ENCODE measurements at places on chromosomes 1 and 21.
A peak's percentile ranks its signal among the peaks of the same experiment; 100 is the strongest.

GRCh38 chr1:169528215-169529067 lies 42.7 kb upstream of the SLC19A2 start:
- peak; percentile 18 for DNase-seq

DNA sequence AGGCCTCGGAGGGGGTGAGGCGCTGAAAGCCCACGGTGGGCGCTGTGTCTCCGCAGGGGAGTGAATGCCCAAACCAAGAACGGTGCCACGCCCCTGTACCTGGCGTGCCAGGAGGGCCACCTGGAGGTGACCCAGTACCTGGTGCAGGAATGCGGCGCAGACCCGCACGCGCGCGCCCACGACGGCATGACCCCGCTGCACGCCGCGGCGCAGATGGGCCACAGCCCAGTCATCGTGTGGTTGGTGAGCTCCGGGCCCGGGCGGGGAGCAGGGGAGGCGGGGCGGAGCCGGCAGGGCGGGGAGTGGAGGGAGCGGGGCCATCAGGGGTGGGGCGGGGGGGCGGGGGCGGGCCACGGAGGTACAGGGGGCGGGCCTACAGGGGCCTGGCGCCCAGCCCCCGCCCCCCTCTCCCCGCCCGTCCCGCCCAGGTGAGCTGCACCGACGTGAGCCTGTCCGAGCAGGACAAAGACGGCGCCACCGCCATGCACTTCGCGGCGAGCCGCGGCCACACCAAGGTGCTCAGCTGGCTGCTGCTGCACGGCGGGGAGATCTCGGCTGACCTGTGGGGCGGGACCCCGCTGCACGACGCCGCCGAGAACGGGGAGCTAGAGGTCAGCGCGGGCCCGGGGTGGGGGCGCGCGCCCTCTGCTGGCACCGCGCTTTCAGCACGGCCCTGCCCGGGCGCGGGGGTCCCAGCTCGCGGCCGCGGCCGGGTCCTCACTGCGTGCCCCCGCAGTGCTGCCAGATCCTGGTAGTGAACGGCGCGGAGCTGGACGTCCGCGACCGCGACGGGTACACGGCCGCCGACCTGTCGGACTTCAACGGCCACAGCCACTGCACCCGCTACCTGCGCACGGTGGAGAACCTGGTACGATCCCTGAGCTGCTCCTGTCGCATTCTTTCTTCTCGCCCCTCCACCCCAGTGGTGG lies 15.9 kb downstream of the ESPN start:
- peak; percentile 81 for DNase-seq

GRCh38 chr1:18088077-18088594 lies 19.5 kb upstream of the IGSF21 start:
- no peak for DNase-seq

- no peak for DNase-seq
Measured at GRCh38 chr1:203968761-203969160, 104.2 kb upstream of the SOX13 start.

- DNase-seq, result no peak
Measured at GRCh38 chr1:156436141-156437036, 64.2 kb downstream of the MEF2D start.

DNA sequence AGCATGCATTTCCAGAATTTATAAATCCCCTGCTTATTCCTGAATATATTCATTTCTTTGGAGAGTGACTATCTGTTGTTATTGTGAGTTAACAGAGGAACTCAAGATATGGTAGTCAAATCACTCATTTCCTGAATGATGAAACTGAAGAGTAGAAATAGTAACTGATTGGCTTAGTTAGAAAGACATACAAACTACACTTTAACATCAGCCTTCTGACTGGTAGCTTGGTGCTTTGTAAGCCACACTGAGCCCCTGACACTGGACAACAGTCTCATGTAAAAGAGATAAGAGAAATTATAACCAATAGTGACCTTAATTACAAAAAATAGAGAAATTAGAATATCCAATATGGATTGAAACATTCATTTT lies 4.8 kb downstream of the GBP7 start:
- DNase-seq, result no peak

- DNase-seq, result no peak
Measured at GRCh38 chr1:244006961-244007360, 44.1 kb upstream of the ZBTB18 start.

DNA sequence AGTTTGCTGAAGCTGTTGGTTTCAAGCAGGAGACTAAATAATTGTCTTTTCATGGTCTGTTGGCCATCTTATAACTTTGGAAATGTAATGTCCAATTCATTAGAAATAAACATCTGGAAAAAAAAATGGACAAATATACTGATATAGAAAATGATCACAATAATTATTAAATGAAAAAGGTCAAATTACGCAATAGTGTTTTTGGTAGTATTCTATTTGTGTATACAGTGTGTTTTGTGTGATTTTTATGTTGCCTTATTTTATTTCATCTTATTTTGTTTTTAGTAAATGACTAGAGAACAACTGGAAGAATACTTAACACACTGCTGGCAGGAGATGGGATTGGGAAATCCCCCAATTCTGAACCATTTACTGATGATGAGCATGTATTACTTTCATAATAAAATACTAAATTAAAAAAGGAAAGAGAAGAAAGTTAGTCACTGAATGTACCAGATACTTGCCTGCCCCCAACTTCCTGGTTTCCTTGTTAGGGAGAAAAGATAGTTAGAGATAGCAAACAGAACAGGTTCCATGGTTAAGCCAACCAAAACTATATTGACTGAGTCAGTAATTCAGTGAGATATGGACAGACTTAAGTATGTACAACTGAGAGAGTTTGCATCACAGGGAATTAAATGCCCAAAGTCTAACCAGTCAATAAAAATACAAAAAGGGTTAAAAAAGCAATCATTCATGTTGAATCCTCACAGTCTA lies 24.0 kb upstream of the SAMD13 start:
- DNase-seq, result no peak

- no peak for DNase-seq
Measured at GRCh38 chr1:55631509-55631908, 416.3 kb upstream of the USP24 start.

- no peak for DNase-seq
Measured at GRCh38 chr1:107187399-107187798, 46.6 kb downstream of the NTNG1 start.

- DNase-seq, result no peak
Measured at GRCh38 chr1:152343006-152343405, 16.8 kb downstream of the FLG2 start.

DNA sequence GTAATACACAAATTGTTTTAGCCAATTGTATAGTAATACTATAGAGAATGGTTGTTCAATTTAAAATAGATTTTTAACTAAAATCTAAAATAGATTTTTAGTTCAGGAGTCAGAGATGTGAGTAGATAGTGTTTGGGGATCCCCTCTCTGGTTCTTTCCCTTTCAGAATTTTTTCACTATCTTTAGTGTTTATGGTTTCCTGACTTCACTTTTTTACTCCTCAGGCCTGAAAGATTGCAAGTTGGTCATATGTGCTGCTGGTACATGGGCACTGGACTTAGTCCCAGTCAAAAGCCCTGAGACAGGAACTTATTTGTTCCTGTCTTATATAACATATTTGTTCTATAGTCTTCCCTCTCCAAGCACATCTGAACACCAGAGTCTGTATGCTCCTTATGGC lies 96.8 kb upstream of the ATP1B1 start:
- no peak for DNase-seq

DNA sequence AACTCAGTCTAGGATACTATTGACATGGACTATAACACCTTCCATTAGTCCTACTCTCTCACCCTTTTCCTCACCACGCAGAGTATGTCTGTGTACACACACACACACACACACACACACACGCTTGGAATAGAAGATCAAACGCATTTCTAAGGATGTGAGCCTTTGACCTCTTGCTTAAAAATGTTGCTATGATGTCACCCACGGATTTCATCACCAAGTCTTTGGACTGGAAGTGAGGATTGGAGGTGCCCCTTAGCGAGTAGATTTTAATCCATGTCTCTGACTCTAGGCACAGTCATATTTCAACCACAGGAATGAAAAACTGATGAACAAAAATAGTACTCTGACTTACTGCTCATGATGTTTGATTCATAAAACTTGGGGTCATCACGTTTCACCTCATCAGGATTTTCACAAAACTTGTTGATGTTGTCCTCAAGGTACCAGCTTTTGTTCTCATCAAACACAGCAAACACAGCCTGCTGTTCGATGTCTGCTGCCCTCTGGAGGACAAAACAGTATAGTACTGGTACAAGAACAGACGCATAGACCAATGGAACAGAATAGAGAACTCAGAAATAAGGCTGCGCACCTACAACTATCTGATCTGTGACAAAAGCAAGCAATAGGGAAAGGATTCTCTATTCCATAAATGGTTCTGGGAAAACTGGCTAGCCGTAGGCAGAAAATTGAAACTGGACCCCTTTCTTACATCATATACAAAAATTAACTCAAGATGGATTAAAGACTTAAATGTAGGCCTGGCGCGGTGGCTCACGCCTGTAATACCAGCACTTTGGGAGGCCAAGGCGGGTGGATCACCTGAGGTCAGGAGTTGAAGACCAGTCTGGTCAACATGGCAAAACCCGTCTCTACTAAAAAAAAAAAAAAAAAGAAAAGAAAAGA lies 39.9 kb downstream of the F5 start:
- DNase-seq, result peak; percentile 86

DNA sequence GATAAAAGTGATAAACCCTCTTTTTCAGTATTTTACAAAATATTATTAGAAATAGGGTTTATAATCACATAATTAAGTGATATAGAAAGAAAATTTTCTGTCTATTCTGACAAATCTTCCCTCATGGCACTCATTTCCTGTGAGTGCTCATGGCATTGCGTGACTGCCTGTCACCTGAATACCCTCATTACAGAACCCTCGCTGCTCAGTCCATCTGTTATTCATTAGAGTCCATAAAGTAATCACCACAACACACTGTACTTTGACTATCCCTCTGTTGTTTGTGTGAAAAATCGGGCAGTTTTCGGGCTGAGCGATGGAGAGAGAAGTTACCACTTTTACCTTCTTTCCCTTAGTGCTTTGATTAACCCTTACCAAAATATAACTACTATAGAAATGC lies 100.4 kb upstream of the BRINP3 start:
- no peak for DNase-seq

- peak; percentile 74 for DNase-seq
Measured at GRCh38 chr1:64320470-64320869, 117.0 kb downstream of the UBE2U start.

- peak; percentile 100 for DNase-seq
Measured at GRCh38 chr1:177209357-177209756, 38.6 kb downstream of the BRINP2 start.

- no peak for DNase-seq
Measured at GRCh38 chr1:89959719-89960118, 35.2 kb upstream of the ZNF326 start.

GRCh38 chr1:109728870-109729269 lies 12.0 kb downstream of the GSTM3 start:
- no peak for DNase-seq

GRCh38 chr1:15714406-15715136 lies 21.5 kb upstream of the SLC25A34 start:
- no peak for DNase-seq

DNA sequence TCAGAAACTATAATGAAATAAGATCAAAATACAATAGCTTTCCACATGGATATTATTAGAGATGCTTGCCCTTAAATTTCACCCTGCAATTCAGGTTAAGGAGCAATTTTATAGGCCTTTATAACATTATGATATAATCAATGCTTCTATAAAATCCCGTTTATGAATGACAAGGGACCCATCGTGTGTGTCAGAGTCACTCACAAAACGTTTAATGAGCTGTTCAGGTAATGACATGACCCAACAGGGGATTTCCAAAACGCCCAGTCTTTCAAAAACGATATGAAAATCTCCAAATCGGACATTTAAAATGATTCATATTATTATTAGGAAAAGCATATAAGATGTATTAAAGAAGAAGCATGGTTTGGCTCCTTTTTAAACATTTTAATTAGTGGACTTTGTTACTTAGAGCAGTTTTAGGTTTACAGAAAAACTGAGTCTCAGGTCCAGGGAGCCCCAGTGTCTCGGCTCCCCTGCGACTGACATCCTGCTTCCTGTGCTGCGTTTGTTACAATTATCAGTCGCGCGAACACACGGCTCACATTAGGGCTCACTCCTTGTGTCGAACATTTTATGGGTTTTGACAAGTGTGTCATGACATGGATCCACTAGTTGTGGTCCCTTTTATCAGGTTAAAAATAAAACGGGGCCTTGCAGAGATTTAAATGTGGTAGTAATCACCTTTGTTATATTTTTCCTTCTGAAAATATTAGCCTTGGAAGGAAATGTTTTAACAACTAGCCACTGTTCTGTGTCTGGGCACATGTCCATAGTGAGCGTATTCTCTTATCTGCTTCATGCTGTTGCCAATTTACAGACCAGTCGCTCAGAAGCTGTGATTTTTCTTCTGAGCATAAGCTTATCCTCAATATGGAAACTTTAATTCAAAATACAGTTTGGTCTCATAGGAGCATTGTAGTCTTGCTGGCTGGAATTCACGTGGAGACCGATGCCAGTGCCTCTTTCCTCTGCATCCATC lies 52.0 kb upstream of the POFUT2 start:
- no peak for DNase-seq

GRCh38 chr1:207752456-207752998 lies 673 bp downstream of the CD46 start:
- DNase-seq, result peak; percentile 43

DNA sequence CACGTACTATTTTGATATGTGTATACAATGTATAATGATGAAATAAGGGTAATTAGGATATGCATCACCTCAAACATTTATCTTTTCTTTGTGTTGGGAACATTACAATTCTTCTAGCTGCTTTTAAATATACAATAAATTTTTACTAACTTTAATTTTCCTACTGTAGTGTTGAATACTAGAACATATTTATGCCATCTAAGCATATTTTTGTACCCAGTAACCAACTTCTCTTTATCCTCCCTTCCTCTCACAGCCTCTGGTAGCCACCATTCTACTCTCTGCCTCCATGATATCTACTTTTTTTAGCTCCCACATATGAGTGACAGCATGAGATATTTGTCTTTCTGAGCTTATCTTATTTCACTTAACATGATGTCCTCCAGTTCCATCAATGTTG lies 468.0 kb downstream of the COL11A1 start:
- DNase-seq, result no peak

DNA sequence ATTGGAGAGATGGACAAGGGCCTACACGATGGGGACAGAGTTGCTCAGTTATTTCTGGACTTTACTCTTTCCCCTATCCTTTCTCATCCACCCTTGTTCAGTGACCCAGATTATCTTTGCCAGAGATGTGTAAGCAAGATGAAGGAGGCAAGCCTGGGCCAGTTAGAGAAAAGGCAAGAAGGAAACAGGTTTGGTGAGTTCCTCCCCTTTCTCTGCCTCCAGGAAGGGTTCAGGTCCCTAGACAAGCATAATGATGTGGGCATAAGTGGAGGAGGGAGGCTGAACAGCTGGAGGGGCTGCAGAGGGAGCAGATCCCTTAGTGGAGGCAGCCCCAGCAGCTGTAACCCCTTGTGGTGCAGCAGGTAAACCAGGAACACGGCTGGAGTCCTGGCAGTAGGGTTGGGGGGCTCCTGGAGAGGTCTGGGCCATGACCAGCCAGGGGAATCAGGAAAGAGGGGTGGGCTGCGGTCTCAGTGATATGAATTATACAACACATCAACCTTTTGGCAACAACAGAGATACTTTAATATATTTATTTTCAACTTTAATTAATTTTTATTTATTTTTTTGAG lies 9.2 kb upstream of the CDC42 start:
- peak; percentile 96 for DNase-seq
